ENCODE measurements at places on chromosomes 2 and 18. TPM values are rescaled to one million over a fixed set of nuclear protein-coding genes. Genes with fewer than 3 reads are reported as not detected.

NTSR2 gene
- not detected for total RNA-seq

ANKRD23 gene
- total RNA-seq = 9.8 TPM

ALPI gene
- not detected for total RNA-seq

ELOA2 gene
- not detected for total RNA-seq

UGT1A9 gene
- not detected for total RNA-seq

LCT gene
- total RNA-seq = 0.19 TPM

TPO gene
- not detected for total RNA-seq

KCNF1 gene
- not detected for total RNA-seq

AQP12A gene
- total RNA-seq = not detected

EFEMP1 gene
- not detected for total RNA-seq

AMER3 gene
- not detected for total RNA-seq

CHRNA1 gene
- not detected for total RNA-seq

CPLX4 gene
- total RNA-seq = not detected

KCNG3 gene
- not detected for total RNA-seq

CIDEA gene
- total RNA-seq = not detected

DHRS9 gene
- 0.40 TPM for total RNA-seq

PUM2 gene
- 80.3 TPM for total RNA-seq

ORC2 gene
- total RNA-seq = 38.5 TPM

RTP5 gene
- not detected for total RNA-seq

GTF2A1L gene
- total RNA-seq = not detected

ABCB11 gene
- not detected for total RNA-seq

GAL3ST2 gene
- total RNA-seq = not detected

PRKAG3 gene
- total RNA-seq = not detected

GMPPA gene
- total RNA-seq = 17.1 TPM

G6PC2 gene
- total RNA-seq = not detected
